ENCODE measurements at places on chromosomes 12 and 14.

DNA sequence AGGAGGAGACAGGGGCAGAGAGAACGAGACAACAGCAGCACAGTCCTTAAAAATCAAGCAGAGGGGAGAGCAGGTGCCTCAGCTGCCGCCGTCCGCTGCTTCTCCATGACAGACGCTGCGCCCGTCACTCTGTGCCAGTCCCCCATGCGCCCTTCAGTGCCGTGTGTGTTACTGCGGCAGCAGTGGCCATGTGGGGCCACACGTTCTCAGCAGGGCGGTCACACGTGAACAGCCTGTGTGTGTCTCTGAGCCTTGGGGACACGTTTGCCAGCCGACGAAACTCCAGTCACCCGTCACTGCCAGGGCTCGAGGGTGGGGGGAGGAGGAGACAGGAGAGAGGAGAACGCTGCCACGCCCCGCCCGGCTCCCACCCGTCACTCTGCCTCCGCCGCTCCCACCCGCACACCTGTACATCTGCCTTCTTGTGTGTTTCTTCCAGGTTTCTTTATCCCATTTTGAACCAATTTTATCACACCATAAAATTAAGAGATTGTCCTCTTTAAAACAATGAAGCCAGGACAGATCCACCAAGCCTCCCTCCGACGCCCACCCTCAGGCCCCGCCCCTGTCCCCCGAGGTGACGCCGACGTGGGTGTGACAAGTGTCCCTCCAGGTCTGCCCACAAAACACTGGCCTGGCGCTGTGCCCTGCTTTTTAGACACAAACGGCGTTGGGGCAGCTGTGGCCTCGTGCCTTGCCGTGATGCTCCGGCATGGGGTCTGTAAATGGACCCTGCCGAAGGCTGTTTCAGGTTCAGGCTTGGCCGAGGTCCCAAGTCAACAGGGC lies 58.2 kb downstream of the GALNT9 start:
- DNase-seq: no peak

DNA sequence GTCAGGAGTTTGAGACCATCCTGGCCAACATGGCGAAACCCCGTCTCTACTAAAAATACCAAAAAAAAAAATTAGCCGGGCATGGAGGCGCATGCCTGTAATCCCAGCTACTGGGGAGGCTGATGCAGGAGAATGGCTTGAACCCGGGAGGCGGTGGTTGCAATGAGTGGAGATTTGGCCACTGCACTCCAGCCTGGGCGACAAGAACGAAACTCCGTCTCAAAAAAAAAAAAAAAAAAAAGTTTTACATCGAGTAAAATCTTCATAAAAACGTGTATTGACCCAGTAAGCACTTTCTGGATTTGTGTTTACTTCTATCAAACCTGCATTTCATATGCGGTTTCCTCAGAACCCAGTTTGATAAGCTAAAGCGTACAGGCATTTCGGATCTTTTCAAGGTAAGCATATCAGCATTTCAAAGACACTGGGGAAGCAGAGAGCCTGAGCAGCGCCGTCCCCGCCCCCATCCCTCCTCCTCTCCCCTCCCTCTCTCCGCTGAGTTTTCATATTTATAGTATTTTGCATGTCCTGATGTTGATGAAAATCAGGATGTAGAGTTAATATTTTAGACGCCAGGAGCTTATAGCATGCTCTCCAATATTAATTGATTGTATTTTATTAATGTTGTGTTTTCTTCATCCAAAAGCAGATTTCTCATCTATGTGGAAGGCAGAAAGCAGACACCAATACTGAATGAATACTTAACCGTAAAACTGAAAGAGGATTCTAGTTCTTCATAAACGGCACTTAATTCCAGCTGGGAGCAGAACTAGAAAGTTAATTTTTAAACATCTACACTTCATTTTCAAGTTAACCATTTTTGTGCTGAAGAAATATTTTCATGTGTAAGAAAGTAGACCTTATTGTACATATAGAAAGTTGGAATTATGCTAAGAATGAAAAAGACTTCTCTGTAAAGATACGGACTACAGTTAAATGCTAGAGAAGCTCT lies 9.2 kb upstream of the HIP1R start:
- no peak for DNase-seq

GRCh38 chr14:79036441-79036840 lies 866.3 kb downstream of the NRXN3 start:
- no peak for DNase-seq

DNA sequence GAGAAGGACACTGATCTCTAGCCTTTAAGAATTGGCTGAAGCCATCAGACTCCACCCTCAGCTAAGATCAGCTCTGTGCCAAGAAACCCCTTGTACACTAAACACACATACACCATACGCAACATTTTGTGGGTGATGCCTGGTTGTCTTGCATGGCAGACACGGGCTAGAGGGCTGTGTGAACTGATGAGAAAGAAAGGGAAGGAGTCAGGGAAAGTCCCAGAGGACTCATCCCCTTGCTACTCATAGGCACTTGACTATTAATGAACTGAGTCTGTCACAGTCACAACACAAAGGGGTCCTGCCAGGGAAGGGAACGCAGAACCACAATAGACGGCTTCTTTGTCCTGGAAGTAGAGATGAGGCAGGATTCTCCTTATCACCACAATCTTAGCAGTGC lies 80.8 kb downstream of the EMP1 start:
- no peak for DNase-seq

DNA sequence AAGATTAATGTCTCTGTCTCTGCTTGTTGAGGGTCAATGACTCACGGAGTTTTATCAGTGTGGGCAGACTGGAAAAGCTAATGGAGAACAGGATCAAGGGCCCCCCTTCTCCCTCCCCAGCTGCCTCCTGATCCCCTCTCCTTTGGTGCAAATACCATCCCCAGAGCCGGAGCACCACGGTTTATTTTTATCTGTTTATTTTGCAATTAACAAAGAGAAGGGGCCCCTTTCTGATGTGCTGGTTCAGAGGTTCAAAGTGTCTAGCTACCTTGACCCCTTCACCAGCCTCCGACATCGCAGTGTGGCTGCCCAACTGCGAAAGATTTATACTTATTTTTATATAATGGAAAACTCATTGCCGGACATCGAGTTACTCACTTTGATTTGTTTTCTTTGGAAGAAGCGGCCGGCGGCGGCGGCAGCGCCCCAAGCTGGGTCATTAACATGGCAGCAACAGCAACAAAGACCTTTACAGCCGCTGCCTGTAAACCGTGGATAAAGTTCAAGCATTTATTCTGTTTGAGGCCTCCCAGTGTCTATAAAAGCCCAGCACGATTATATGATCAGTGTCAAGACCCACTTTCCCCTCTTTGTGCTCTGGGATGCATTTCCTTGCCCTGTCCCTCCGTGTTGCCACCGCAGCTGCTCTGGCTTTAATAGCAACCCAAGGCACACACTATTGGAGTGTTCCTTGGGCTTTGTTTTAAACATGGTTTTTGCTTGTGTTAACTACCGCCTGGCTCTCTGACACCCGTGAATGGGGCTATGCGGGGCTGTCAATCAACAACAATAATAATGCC lies 47.4 kb upstream of the PARP11 start:
- no peak for DNase-seq
